ENCODE measurements at places on chromosomes 2 and 18.

DNA sequence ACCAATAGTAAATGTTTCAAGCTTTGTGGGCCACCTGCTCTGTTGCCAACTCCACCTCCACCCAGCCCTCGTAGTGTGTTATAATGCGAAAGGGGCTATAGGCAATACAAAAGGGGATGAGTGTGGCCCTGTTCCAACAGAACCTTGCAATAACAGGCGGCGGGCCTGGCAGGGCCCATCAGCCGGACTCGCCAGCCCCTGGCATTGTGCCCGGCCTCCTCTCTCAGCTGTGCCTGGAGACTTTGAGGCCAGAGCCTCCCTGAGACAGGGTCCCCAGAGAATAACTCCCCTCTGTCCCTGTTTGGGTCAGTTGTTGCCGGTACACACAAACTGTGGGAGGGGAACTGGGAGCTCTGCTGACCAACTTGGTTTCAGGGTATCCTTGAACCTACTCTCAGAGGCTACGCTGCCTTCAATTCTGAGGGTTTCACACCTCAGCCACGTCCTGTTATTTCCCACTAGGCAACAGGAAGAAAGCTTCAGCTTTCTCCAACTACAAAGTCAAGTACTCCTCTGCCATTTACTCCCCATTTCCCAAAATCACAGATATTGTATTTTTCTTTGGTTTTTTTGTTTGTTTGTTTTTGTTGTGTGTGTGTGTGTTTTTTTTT is 58.0 kb upstream of the ZNF236 start:
- no peak for DNase-seq

- DNase-seq = no peak
These were observed 37.4 kb downstream of the MYO7B start for GRCh38 chr2:127572841-127573240.

DNA sequence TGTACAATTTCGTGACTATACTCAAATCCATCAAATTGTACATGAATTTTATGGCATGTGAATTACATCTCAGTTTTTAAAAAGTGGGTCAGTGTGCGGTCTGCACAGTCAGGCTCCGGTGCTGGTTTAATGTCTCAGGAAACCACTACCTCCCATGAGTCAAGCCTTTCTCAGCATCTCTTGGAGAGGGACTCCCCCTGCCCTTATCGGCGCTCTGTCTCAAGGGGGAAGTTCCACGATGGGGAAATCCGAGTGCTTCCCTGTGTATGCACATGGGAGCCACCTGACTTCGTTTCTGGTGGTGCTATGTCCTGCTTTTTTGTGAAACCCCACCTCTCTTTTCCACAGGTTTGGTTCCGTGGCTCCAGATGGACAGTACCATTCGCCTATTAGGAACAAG is 72.5 kb downstream of the ACOXL start:
- peak; percentile 43 for DNase-seq

DNA sequence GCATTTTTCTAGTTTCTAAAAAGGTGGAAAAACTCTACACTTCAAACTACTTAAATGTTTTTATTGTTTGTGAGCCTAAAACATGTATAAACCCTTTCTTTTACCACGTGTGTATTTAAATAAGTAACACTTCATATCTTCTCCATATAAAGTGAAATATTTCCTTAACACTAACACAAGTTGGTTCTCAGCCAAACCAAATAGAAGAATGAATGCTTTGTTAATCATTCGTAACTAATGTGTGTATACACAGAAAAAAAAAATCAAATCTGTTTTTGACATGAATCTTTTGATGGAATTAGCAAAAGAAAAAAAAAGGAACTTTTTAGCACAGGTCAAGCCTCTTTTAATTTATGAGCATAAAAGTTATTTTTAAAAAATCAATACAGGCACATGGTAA is 89.3 kb downstream of the EHBP1 start:
- no peak for DNase-seq

DNA sequence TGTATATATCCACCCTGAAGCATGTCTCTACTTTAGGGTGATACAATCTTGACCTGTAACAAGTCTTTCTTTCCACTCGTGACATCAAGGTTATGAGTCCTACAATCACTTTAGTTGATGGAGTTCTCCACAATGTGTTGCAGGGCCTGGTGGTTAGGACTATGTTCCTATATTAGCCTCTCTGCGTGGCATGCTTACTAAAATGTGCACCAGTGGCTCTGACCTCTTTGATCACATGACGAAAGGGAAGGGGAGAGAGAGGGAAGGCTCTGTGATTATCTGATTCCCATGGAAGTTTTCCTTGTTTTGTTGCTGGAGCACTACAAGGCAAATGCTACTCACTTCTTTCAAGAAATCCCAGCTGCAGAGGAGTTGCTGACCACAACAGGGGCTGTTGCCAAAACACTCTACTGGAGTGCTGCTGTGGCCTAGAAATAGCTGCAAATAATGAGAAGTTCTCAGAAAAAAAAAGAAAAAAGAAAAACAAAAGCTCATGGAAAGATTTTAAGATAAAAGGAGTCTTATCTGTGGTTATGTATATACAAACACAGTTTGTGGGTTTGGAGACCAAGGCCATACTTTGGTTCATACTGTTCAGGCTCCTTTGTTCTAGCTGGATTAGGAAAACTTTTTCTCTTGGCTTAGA is 272.8 kb upstream of the MMADHC start:
- no peak for DNase-seq

DNA sequence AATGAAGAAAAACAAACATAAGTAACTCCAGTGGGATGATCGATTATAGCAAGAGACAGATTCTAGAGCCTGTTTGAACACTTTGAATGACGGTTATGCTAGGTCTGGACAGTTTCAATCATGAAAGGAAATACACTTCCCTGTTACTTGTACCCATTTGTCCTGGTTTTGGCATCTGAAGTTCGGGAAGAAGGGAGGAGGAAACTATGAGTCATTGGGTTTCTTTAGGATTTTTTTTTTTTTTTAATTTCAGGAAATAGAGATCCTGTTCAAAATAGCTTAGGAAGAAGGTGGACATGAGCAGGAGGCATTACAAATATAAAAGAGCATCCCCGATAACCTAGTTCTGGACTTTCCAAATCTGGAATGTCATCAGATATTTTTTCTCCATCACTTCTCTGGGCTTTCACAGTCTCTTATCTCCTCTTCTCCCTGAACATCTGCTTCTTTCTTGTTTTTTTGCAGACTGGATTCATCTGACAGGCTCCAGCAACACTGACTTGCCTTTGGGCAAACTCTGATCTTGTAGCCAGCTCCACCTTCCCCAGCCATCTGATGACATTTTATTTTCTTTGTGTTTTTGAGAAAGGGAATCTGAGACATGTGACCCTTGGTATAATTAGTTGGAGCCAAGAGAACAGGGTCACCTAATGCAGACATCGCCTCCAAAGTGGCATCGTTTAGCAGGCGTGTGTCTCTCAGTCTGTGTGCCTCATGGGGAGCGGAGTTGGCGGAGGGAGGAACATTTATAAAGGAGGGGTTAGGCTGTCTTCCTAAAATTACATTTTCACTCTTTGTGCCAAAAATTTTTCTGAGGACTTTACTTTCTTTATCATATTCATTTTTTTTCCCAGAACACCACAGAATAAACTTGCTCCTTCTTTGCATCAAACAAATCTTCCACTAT is 195.3 kb upstream of the EPHA4 start:
- DNase-seq = no peak

GRCh38 chr2:134174711-134175110 is 79.2 kb upstream of the MGAT5 start:
- DNase-seq = no peak

DNA sequence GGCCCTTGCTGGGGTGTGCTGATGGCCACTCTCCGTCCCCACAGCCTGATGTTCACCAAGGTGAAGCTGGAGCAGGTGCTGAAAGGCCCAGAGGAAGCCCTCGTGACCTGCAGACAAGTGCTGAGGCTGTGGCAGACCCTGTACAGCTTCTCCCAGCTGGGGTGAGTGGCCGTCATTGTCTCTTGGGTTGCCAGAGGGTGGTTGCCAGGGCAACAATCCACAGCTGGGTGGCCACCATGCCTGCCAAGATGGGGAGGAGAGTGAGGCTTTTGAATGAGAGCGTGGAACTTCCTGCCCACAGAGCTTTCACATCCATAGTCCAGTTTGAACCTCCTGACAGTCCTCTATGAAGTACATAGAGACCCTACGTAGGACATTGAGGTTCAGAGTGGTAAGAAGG is 108.8 kb downstream of the STPG4 start:
- DNase-seq = no peak

GRCh38 chr2:178191004-178191508 is 3.3 kb upstream of the OSBPL6 start:
- no peak for DNase-seq

- DNase-seq = no peak
These were observed 4.1 kb upstream of the ITPRIPL1 start for GRCh38 chr2:96320728-96321622.

- no peak for DNase-seq
These were observed 48.5 kb downstream of the SMAD7 start for GRCh38 chr18:48902023-48902855.

- DNase-seq = no peak
These were observed 216.1 kb downstream of the MYCN start for GRCh38 chr2:16156411-16156810.

DNA sequence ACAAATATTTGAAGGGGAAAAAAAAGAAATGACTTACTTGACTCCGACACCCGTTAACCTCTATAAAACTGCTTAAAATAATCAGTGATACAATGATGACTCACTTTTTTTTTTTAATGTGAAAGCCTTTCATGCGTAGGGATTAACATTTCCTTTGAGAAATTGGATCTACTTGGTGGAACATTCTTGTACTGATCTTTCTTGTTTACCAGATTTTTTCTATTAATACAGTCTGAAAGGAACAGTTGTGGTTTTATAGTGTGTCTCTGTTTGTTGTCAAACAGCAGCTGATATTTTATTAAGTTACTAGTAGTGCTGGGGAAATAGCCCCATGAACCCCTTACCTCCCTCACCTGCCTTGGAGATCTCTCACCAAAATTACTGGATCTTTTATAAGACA is 40.2 kb upstream of the NEB start:
- DNase-seq = no peak

DNA sequence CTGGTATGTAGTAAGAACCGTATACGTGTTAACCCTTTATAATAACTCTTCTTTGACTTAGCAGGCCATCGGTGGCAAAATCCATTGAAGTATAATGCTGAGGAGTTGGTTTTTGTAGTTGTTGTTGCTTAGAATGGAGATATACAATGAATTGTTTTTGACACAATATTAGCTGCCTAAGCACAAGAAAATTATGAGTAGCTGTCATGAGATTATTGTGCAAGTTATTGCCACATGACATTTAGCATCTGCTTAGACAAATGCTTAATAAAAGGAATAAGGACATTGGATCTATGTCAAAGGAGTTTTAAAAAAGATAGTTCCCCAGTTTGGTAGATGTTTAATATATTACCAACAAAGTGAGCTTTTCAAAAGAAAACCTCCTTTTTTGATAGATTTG is 59.9 kb downstream of the ABCB11 start:
- no peak for DNase-seq

DNA sequence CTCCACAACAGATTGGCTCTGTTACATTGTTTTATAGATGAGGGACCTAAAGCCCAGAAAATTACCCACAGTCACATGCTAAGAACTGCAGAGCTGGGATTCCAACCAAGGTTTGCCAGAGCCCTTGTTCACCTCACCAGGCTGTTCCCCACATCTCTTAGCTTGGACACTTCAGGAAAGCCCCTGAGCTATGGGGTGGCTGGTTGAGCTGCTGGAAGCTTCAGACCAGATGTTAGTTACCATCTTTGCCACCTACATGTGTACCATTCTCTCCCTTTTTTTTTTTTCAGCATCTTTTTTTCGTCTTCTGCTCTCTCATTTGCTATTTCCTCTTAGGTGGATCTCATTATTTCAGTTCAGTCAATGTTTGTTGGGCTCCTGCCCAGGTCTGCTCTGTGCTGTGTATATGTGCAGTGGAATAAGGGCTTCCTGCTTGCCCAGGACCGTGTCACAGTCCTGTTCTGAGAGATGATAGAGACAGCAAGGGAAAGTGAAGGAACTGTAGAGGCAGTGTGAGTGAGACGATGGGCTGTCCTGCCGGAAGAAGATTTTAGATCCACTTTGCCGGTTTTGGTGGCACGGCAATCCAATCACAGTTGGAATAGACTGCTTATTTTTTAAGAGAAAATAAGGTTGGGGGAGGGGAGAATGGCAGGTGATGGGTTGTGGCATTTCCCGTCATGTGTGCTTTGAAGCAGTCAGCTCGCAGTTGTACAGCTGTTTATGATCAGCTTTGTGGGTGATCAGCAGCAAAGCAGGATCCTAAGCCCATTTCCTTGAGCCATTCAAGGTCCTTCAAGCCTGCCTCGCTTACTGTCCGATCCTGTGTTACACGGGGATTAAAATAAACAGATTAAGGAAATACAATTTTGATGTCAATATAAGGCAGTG is 152.6 kb downstream of the RTN4 start:
- DNase-seq = no peak
